ENCODE measurements at places on chromosomes 13 and 19.

DNA sequence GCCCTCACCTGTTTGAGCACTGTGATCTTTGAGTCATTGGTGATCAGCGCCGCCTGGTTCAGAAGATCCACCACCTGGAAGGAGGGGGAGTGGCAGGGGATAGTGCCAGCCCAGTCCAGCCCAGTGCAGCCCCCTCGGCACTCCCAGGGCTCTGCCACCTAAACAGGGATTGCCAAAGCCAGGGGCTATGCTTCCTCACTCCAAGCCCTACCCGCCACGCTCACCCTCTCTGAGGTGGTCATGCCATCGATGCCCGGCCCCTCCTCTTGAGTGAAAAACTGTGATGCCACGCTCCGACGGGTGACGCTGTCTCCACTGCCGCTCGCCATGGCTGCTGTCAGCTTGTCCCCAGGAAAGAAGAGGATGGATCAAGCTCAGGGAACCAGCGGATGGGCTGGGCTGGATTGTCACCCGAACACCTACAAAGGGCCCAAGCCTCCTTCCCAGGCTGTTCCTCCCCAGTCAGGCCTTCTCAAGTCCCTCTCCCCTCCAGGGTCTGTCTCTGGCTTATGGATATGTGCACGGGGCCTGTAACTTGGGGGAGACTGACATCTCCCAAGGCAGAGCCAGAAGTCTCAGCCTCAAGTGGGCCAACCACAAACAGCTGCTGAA, 8.7 kb downstream of the SYMPK start:
- no peak for DNase-seq

DNA sequence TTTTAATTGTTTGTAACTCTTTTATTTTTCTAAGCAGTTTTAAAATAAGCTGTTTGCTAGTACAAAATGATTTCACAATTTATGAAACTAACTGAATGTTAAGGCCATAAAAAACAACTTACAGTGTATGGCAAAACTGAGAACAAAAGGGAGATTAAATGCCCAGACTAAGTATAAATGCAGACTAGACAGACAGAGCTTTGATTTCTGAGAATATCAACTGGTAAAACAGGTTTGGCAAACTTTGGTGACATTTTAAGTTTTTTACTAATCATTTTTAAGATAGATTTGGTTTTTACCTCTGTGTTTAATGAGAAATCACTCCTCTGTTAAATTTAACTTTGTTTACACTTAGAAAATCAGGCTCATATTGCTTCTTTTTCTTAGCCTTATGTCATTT, 127.5 kb upstream of the KLF5 start:
- no peak for DNase-seq

DNA sequence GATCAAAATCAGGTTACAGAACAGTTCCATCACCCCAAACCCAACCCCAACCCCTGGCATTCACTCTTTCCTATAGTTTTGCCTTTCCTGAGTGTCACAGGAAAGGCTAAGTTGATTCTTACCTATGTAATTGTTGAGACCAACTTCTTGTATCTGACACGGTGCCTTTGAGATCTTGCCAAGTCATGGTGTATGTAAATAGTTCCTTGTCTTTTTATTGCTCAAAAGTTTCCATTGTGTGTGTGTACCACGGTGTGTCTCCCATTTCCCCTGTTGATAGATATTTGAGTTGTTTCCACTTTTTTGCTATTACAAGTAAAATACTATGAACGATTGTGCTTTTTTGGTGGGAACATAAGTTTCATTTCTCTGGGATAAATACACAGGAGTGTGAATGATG, 3.3 kb upstream of the IGFL2 start:
- no peak for DNase-seq

- no peak for DNase-seq
Observed at GRCh38 chr13:113553511-113554332, 30.8 kb upstream of the TFDP1 start.

DNA sequence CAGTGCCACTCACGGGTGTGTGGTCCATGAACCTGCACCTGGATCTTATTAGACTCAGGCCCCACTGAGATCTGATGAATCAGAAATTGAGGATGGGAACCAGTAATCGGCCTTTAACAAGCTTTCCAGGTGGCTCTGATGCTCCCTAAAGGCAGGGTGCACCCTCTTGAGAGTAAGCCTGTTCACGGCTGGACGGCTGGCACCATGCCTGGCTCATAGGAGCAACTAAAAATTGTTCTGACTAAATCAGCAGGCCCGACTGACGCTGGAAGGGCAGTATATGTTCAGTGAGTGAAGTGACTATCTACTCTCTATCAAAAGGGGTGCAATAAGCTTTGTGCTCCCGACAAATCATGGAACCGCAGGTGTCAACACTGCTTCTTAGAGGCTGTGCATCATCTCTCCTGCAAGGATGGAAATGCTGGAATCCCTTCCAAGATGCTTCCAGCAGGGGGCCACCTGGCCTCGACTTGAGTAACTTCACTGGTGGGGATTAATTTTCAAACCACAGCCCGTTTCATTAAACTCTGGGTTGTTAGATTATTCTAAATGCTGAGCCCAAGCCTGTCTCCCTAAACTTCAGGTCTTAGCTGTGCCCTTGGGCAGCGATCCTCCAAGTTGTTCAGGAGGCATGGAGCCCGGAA, 28.4 kb downstream of the TMTC4 start:
- no peak for DNase-seq

DNA sequence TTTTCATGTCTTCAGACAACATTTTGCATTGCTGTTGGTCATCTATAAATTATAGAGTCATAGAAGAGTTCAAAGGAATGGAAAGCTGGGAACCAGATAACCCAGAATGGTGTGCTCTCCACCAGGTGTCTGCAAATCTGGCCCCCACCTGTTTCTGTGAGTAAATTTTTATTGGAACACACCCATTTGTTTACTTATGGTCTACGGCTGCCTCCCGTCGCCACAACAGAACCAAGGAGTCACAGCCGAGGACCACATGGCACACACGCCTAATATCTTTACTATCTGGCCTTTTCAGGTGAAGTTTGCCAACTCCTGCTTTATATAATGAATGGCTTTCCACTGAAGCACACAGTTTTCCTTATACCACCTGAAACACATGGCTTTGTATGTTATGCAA, 58.2 kb downstream of the EFNB2 start:
- no peak for DNase-seq

GRCh38 chr19:33134571-33135041, 2.7 kb downstream of the WDR88 start:
- peak; percentile 18 for DNase-seq

GRCh38 chr13:80473695-80474094, 132.8 kb upstream of the SPRY2 start:
- no peak for DNase-seq

GRCh38 chr13:50699874-50700663, 143.4 kb downstream of the DLEU7 start:
- DNase-seq, result no peak

DNA sequence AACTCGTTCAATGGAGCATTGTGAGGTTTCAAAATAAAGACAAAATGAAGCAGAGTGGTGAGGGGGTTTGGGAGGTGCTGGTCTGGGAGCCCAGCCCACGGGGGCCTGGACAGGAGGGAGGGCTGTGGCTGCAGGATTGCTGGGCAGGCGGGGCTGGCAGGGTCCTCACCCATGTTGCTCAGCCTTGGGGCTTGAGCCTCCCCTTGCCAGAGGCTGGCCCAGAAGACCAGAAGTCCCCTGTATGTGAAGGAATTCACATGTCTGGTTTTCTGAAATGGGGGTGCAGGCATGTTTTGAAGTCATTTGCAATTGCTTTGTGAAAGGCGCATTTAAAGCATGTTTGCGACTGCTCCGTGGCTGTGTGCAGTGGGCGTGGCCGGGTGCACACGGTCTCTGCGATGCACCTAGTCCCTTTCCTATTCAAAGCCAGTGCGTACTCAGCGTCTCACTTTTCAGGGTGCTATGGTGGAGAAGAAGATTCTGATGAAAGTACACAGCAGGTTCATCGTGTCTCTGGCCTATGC, 2.3 kb downstream of the GRK1 start:
- DNase-seq, result no peak
